ENCODE measurements at places on chromosomes 6 and 20. TPM values are rescaled to one million over a fixed set of nuclear protein-coding genes. Genes with fewer than 3 reads are reported as not detected.

The CGA gene
- total RNA-seq, result not detected

- no peak for DNase-seq
These were observed 86.9 kb downstream of the PXDC1 start for GRCh38 chr6:3664625-3665041.

DNA sequence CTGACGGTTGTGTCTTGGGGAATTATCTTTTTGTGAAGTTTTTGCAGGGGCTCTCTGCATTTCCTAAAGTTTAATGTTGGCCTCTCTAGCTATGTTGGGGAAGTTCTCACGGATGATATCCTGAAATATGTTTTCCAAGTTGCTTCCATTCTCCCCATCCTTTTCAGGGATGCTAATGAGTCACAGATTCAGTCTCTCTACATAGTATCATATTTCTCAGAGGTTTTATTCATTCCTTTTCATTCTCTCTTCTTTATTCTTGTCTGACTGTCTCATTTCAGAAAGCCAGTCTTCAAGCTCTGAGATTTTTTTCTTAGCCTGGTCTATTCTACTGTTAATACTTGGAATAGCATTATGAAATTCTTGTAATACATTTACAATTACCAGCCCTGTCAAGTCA is 61.3 kb downstream of the UNC5CL start:
- no peak for DNase-seq

DNA sequence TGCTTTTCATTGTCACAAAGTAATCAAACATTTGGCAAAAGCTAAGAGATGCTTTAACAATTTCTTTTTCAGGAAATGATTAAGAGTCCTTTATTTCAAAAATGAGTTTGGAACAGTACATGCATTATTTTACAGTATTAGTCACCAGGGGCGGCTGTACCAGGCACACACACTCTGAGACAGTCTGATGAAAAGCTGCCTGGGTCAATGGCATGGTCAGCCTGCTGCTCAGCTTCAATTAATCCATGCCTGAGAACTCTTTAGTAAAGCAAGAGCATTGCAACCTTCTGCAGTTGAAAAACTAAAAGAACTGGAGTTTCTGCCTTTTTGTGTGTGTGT is 105.5 kb downstream of the TULP4 start:
- DNase-seq, result no peak

- no peak for DNase-seq
These were observed 475.2 kb downstream of the PTPRT start for GRCh38 chr20:42714298-42715141.

DNA sequence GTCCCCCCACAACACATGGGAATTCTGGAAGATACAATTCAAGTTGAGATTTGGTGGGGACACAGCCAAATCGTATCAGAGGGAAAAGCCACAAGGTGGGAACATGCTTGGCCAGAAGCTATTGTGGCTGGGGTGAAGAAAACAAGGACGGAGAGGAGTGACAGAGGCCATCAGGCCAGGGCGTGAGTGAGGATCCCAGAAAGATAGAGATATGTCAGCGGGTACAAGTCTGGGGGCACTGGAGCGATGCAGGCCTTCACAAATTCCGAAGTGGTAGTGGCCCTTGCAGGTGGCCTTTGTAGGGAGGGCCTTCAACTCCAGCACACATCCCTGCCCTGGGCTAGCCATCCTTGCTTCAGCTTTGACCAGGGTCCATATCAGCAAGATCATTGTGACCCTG is 159.1 kb downstream of the BCAS1 start:
- no peak for DNase-seq

DNA sequence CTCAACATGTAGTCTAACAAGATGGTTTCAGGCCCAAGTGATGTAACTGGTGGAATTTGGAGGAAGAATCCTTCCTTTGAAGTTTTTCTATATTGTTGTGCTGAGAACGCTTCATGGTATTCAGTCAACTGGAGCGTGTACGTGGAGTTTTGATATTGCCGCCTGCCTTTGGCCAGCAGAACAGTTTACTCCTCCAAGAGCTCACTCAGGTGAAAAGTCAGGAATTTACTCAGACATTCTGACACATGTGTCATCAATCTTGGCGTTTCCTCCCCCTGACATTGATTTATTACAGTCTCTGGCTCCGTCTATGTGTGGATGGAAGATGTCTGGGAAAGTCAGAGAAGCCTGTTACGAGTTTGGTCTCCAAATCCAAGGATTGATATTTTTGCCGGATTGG is 19.0 kb upstream of the TGM2 start:
- no peak for DNase-seq

DNA sequence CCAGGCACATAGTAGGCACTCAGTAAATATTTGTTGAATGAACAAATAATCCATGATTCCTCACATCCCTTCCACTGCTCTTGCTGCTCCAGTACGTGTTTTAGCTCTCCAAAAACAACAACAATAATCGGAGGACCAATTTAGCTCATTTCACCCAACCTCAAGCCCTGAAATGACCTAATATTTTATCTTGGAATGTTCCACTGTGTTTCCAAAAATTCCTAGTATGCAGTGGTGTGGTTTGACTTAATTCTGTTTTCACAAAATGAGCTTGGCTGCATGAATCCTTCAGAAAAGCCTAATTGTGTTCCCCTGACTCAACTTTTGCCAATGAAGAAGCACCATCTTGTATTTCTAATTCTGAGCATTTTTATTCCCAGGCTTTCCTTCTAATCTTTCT is 168.0 kb upstream of the PHACTR1 start:
- DNase-seq, result no peak

DNA sequence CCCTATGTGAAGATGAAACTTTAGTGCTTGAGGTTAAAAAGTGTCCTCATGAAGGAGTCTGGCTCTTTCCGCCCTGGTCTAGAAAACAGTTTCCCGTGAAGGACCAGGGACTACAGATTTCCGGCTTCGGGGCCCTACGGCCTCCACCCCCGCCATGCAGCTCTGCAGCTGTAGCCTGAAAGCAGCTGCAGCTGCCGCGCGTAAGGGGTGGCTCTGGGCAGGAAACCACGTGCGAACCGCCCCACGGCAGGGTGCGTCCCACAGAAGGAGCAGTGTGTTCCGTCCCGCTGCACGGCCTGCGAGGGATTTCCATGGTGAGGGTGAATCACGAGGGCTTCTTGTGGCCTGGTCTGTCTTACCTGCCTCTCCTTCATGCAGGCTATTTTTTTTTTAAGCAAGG is 117.0 kb downstream of the ERMARD start:
- DNase-seq, result no peak

- DNase-seq, result no peak
These were observed 672 bp downstream of the CARMIL1 start for GRCh38 chr6:25279748-25280343.

The KIF6 gene
- not detected for total RNA-seq

The PHACTR1 gene
- 3.0 TPM for total RNA-seq

The WFDC12 gene
- total RNA-seq, result not detected

GRCh38 chr6:70107852-70108629 is 194.8 kb downstream of the COL9A1 start:
- DNase-seq, result peak; percentile 3

The MMS22L gene
- total RNA-seq, result 13.1 TPM

The PRR18 gene
- not detected for total RNA-seq

DNA sequence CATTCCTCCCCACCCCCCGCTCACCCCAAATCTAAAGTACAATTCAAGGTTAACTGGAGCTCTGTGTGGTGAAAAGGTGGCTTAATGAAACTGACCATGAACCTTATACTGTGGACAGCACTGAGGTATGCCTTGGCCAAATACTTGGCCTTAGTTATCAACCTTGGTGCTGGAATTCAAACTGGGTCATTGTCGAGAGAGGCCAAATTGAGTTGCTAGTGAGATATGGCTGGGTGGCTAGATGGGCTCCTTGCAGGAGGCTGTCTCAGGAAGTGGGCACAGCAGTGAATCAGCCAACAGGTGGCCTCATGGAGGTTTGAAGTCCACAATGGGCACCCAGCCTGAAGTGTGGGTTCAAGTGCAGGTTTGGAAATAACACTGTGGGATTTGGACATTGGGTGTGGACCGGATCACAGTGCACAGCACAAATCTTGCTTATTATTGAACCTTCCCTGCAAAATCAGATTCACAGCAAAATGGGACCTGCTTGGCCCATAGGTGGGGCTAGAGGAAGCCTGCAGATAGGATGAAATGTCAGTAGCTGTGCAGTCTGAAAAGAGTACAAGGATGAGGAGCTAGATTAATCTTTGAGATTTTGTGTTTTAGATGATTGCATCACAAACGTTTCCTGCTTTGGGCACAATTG is 5.6 kb upstream of the BTBD3 start:
- DNase-seq, result no peak

GRCh38 chr20:13922241-13922640 is 68.2 kb downstream of the SEL1L2 start:
- no peak for DNase-seq

- DNase-seq, result no peak
These were observed 799 bp downstream of the TAAR2 start for GRCh38 chr6:132623106-132623845.

- DNase-seq, result no peak
These were observed 8.3 kb downstream of the AGPAT4 start for GRCh38 chr6:161265554-161265953.

DNA sequence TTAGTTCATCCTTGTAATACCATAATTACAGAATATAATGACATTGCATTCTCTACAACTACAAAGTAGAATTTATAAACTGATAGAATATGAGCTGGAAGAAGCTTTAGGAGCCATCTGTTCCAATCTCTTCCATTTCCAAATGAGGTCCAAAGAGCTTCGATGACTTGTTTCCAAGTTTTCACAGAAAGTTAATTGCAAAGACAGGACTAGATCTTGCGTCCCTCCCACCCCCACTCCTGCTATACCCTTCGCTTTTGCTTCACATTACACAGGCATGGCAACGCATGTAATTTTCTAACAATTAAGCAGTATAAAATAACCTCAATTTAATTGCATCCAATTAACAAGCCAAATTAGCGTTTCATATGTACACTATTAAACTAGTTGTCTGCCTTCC is 7.0 kb downstream of the HIVEP2 start:
- no peak for DNase-seq

DNA sequence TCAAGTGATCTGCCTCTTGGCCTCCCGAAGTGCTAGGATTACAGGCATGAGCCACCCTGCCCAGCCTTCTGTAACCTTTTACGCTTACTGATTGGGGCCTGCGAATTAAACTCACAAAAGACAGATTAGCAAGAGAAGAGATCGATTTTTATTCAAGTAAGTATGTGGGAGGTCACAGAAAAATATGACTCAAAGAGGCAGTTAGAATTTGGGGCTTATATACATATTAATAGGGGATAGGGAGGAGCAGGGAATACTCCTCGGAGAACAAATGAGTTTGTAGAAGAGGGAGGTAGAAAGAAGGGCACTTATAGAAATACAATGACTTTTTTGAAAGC is 78.9 kb downstream of the CD24 start:
- no peak for DNase-seq

DNA sequence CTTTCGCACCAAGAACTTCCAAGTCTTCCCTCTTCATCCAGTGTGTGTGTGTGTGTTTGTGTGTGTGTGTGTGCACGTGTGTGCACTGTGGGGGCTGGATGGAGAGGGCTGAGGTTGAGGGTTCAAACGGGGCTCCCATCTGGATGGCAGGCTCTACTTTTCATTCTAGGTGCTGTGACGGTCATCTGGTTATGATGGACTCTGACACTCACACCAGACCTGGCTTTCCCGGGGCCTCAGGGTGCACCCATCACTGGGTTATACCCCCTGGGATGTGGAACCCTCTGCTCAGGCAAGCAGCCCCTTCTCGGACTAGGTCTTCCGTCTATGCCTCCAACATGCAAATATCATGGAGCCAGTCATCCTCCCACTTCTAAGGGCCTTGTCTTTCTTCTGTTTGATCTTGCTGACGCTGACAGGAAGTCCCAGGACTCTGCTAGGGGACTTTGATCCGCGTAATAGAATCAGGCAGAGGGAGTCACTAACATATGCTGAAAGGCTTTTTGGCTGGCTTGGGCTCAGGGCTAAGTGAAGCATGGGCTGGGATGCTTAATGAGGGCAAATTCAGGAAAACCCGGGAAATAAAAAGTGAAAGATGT is 313.6 kb downstream of the CDC5L start:
- DNase-seq, result no peak

- DNase-seq, result peak; percentile 81
These were observed at the start of gene PPT2 for GRCh38 chr6:32153564-32154513. Gene PPT2, plus strand, starts transcription at chr6:32154141. Its CDS starts 454 bp downstream, at chr6:32154595.

DNA sequence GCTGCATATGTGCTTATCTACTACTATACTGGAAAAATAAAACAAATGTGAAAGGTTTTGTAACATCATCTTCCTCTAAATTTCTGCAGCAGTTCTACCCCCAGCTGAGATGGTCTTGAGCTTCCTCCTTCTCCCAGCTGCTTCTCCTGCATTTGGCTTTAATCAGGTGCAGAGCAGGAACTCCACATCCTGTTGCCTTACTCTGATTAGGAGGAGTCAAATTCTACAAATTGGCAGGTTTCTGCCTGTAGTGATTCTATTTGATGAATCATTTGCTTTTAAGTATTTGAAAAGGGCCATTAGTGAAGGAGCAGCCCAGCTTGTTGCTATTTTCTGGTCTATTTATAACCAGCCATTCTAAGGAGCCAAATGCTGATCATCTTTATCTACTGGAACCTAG is 224.5 kb downstream of the GMDS start:
- no peak for DNase-seq

- no peak for DNase-seq
These were observed 34.6 kb downstream of the EDN1 start for GRCh38 chr6:12324748-12325147.

DNA sequence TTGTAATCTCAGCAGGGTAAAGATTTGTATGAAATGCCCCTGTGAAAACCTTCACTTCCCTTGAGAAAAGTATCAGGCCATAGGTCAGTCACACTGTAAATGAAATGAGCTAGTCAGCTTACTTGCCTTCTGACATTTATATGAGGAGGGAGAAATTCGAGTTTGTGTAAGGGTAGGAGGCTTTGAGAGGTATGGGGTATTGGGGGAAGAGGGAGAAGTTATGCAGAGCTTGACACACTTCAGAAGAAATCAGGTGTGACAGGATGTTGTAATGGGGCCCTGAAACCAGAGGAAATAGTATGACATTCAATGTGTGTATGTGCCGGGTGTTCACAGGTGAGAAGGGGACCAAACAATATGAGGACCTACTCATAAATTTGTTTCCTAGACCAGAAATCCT is 64.2 kb upstream of the CCN6 start:
- no peak for DNase-seq

GRCh38 chr6:158006821-158007570 is 25.3 kb downstream of the SYNJ2 start:
- DNase-seq, result no peak

GRCh38 chr6:5308066-5308465 is 46.8 kb downstream of the FARS2 start:
- no peak for DNase-seq

The SLC35F1 gene
- total RNA-seq, result not detected

The THEMIS gene
- total RNA-seq, result 128 TPM

Data from naive thymus-derived CD8-positive, alpha-beta T cell (primary cell).